ENCODE measurements at places on chromosomes 2 and 18.

GRCh38 chr2:10188211-10188610, 65.7 kb downstream of the RRM2 start:
- DNase-seq = no peak

DNA sequence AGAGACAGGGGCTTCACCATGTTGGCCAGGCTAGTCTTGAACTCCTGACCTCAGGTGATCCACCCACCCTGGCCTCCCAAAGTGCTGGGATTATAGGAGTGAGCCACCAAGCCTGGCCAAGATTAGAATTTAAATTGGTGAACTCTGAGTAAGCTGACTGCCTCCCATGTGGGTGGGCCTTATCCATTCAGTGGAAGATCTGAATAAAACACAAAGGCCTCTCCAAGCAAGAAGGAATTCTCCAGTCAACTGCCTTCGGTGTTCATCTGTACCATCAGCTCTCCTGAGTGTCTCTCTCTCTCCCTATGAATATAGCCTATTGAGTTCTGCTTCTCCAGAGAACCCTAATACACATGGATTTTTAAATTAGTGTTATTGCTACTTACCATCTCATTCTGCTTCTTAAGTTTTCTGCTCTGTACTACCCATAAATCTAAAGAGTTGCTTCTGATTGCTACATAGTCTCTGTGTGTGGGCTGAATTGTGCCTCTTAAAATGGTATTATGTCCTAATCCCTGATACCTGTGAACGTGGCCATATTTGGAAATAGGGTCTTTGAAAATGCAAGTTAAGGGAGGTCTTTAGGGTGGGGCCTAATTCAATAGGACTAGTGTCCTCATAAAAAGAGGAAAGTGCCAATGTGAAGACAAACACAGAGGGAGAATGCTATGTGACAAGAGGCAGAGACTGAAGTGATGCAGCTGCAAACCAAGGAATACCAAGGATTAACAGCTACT, 36.3 kb downstream of the FBXO11 start:
- no peak for DNase-seq

- no peak for DNase-seq
These were observed 66.8 kb downstream of the BMPR2 start for GRCh38 chr2:202442882-202443281.

DNA sequence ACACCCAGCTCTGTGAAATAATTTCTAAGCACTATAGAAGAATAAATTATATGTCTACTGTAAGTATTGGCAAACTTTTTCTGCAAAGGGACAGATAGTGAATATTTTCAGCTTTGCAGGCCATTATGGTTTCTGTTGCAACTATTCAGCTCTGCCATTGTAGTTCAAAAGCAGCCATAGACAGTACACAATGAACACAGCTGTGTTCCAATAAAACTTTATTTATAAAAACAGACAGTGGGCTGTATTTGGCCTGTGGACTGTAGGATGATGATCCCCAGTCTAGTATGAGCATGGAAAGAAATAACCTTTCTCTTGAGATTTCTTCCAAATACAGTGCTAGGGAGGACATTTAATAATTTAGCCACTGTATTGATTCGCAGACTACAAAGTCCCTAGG, 35.2 kb upstream of the THOC1 start:
- no peak for DNase-seq

- DNase-seq = no peak
These were observed 153.9 kb downstream of the TWIST2 start for GRCh38 chr2:239001794-239002193.

DNA sequence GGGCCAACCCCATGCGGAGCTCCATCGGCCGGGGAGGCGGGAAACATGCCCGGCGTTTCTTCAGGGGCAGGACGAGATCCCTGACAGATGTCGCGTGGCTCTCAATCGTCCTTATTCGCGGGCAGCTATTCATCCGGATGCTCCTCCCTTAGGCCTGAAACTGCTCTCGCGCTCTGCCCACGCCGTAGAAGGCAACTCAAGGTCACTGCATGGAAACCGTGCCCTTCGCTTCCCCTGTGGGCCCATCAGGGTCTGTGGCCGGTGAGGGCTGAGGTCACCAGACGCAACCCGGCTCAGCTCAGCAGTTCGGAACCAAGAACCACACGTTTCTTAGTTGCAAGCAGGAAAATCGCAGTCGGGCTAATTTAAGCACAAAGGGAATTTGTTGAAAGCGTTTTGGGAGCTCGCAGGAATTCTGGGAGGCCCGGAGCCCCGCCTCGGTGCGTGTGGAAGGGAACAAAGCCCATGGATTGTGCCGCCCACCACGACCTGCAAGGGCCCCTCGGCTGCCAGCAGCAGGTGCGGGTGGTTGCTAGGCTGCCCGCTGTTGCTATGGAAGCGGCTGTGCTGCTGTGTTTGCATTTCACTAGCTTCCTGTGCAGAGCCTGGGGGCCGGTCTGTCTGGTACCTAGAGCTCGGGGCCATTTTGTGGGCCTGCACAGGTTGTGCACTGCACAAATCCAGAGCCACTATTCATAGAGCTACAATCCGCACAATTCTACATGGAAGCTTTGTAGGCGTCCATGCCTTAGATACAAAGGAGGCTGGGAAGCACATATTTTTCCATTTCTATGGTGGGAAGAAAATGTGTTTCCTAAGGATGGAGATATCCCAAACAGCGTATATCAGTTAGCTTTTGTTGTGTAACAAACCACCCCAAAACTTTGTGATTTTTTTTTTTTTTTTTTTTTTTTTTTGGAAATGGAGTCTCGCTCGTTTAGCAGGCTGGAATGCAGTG, 6.0 kb upstream of the ALLC start:
- DNase-seq = peak; percentile 60

Measured in stimulated activated CD4-positive, alpha-beta T cell treated with anti-CD3 and anti-CD28 coated beads, Interleukin-4, amount 100 ng/mL, for 24 hours (primary cell).